Neuronal stem cell (in vitro differentiated cells): ENCODE measurements at places on chromosomes 13 and 19.

GRCh38 chr13:34591900-34592529, 350.1 kb upstream of the NBEA start:
- DNase-seq = no peak

DNA sequence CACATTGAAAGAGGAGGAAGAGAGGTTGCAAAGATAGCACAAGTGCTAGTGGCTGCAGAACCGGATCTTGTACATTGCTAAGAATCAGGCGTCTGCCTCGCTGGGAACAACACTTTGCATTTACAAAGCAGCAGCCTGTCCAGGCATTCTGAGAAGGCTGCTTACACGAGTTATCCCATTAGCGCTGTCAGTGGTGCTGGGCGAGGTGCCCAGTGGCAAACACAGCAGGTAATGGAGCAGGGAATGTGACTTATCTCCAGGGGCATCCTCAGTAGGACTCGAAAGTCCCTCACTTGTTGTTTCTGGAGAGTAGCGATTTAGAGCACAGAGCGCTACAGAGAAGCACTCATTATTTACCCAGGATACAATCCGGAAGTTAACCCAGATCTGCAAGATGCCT, 209.6 kb downstream of the OLFM4 start:
- DNase-seq = no peak

GRCh38 chr19:53094754-53095575, 8.3 kb downstream of the ZNF160 start:
- DNase-seq = peak; percentile 54

DNA sequence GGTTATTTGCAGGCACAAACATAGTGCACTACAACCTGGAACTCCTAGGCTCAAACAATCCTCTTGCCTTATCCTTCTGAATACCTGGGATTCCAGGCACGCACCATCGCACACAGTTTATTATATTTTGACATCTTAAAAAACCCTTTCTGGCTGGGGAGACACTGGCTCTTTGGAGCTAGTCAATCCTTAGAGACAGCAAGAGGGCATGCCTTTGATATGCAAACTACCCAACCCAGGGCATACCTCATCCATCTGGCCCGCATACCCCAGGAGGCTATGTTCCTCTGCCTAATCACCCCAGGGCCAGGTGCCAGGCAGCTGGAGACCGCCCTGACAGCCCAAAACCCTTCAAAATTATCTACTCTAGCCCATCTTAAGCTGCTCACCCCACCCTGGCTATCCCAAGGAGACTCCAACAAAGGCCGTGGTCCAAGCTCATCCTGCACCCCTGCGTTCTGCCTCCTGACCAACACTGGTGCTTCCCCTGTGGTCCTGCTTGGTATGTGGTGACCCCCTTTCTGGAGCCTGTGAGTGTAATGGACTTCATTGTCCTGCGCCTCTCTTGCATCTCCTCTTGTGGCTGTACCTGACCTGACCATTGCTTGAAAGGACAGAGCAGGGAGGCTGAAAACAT, 86.4 kb downstream of the RGCC start:
- DNase-seq = no peak

DNA sequence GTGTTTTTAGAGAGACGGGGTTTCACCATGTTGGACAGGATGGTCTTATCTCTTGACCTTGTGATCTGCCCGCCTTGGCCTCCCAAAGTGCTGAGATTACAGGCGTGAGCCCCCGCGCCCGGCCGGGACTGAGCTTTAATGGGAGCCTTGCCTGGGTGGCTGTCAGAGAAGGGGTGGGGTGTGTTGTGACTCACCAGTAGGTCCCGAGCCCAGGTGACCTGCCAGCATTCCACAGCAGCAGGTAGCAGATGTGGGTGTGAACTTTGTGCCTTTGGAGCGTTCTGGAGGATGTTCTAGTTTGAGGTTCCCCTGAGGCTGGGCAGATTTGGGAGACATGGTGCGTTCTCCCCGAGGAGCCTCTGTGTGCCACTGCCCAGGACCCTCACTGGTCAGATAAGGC, 7.1 kb upstream of the EPN1 start:
- DNase-seq = no peak

DNA sequence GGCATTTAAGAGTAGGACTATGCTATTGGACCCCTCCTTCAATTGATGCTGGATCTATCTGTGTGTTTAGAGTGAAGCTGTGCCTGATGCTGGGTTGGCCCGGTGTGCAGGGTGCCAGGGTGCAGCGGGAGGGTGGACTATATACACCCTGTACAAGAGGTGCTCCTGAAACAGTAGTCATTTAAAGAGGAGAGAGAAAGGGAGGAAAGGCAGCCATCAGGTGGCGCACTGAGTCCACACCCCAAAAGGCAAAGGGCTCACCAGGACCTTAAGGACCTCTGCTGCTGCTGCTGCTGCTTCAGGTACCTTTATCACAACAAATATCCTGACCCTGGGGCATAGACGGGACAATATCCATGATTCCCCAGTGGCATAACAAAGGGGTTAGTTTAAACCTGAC, 39.4 kb downstream of the ZNF136 start:
- DNase-seq = no peak

DNA sequence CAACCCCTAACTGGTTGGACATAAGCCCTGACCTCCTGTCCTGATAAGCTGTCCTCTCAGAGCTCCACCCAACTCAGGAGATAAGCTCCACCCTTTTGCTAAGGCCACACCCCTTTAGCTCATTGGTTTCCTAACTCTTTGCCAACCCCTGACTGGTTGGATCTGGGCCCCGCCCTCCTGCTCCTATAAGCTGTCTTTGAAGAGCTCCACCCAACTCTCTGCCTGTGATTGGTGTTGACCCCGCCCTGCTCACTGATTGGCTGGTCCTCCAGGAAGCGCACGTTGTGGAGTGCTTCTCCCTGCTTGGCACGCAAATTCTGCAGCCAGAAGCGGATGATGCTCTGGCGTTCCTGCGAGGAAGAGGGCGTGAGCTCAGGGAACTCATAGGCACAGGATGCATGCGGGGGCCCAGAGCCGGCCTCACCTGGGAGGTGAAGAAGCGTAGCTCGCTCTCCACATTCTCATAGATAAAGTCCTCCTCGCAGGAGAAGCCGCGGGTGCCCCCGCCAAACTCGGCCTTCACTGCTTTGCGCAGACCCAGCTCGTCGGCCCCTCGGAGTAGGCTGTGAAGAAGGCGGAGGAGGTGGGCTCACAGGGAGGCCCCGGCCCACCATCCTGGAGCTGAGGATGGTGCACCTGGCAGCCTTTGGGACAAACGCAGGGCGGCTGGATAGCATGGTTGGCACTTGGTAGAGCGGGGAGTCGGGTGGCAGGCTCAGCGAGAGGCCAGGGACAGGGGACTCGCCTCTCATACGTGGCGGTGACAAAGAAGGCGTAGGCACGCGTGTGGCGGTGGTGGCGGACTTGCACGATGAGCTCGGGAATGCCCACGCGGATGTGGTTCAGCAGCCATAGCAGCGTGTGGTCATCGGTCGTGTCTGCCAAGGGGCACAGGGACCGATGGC, 1.7 kb downstream of the ANO8 start:
- no peak for DNase-seq

- no peak for DNase-seq
Measured at GRCh38 chr13:59354665-59355369, 808.9 kb downstream of the DIAPH3 start.

DNA sequence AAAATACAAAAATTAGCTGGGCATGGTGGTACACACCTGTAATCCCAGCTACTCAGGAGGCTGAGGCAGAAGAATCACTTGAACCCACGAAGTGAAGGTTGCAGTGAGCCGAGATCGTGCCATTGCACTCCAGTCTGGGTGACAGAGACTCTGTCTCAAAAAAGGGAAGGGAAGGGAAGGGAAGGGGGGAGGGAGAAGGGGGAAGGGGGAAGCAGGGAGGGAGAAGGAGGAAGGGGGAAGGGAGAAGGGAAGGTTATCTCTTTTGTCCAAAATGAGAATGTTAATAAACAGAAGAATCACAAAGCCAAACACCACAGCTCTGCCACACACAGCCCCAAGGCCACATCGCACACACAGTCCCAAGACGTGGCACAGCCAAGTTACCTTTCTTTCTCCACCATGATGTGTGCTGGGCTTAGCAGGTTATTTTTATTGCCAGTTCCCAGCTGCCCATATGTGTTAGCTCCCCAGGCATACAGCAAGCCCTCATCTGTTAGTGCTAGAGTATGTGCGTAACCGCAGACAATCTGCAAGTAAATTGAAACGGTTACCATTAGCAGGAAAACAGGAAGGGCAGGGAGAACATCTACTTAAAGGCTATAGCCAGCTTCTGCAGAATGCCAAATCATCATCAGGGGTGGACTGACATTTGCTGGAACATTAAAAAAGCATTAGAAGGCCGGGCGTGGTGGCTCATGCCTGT, 34.3 kb downstream of the RCBTB1 start:
- no peak for DNase-seq

GRCh38 chr19:45090034-45090433, 2.9 kb upstream of the PPP1R37 start:
- DNase-seq = no peak
